Mesothelial cell of epicardium (in vitro differentiated cells): ENCODE measurements at places on chromosomes 4 and X. TPM values are rescaled to one million over a fixed set of nuclear protein-coding genes. Genes with fewer than 3 reads are reported as not detected.
A peak's percentile ranks its signal among the peaks of the same experiment; 100 is the strongest.

GRCh38 chr4:11415409-11416070, 13.2 kb downstream of the HS3ST1 start:
- H3K4me1 ChIP-seq = peaks cover 29% of the 10 kb centered on the region
- no peak for DNase-seq
- no peak overlapping the region for H3K27ac ChIP-seq
- no peaks in the 10 kb centered on the region for H3K27me3 ChIP-seq
- H3K4me3 ChIP-seq = no peak overlapping the region

- no peaks in the 10 kb centered on the region for H3K27me3 ChIP-seq
- DNase-seq = no peak
- H3K27ac ChIP-seq = no peak overlapping the region
Observed at GRCh38 chr4:16597845-16598596, 300.4 kb downstream of the LDB2 start.

GRCh38 chr4:71009890-71010588, 16.6 kb downstream of the DCK start:
- peaks cover 21% of the 10 kb centered on the region for H3K4me1 ChIP-seq
- peak overlapping the region; percentile 6 for H3K27ac ChIP-seq
- no peak for DNase-seq
- no peaks in the 10 kb centered on the region for H3K27me3 ChIP-seq
- peaks cover 29% of the 10 kb centered on the region for H3K36me3 ChIP-seq

DNA sequence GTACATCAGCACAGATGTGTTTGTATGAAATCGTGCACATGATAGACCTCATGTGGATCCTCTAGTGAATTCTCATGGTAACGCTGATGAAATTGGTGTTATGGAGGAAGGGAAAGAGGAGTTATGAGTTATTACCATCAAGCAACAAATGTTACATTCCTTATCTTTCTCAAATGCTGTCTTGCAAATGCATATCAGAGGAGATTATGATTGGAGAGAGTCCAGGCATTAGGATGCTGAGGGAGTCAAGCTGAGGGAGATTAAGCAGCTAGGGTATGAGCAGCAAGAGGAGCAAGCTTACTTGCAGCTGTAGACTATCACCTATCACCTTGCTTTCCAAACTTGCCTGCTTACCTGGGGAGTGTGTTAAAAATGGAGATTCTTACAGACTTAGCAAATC, 36.8 kb upstream of the SFRP2 start:
- H3K4me3 ChIP-seq = no peak overlapping the region
- no peaks in the 10 kb centered on the region for H3K4me1 ChIP-seq
- no peaks in the 10 kb centered on the region for H3K36me3 ChIP-seq
- peaks cover 13% of the 10 kb centered on the region for H3K27me3 ChIP-seq
- no peak overlapping the region for H3K27ac ChIP-seq

- H3K4me3 ChIP-seq = no peak overlapping the region
- H3K27ac ChIP-seq = no peak overlapping the region
- no peaks in the 10 kb centered on the region for H3K36me3 ChIP-seq
- no peaks in the 10 kb centered on the region for H3K4me1 ChIP-seq
Observed at GRCh38 chr4:47312170-47312569, 151.3 kb downstream of the COMMD8 start.

DNA sequence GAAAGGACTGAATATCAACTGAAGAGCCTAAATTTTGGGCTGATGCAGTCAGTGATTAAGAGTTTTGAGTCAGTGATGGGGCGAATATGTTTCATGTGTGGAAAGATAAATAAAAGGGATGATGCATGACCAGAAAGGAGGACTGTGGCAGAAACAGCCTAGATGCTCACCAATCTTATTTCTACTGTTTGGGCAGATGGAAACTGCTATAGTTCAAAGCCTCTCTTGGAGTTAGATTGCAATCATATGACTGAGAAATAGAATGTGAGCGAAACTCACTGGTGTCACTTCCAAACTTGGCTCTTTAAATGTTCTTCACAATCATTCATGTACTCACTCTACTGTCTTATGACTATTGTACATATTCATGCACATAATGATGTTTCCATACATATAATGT, 35.4 kb upstream of the YTHDC1 start:
- DNase-seq = no peak
- H3K4me1 ChIP-seq = peaks cover 12% of the 10 kb centered on the region
- no peak overlapping the region for H3K4me3 ChIP-seq
- peaks cover 4% of the 10 kb centered on the region for H3K27me3 ChIP-seq
- H3K27ac ChIP-seq = no peak overlapping the region

DNA sequence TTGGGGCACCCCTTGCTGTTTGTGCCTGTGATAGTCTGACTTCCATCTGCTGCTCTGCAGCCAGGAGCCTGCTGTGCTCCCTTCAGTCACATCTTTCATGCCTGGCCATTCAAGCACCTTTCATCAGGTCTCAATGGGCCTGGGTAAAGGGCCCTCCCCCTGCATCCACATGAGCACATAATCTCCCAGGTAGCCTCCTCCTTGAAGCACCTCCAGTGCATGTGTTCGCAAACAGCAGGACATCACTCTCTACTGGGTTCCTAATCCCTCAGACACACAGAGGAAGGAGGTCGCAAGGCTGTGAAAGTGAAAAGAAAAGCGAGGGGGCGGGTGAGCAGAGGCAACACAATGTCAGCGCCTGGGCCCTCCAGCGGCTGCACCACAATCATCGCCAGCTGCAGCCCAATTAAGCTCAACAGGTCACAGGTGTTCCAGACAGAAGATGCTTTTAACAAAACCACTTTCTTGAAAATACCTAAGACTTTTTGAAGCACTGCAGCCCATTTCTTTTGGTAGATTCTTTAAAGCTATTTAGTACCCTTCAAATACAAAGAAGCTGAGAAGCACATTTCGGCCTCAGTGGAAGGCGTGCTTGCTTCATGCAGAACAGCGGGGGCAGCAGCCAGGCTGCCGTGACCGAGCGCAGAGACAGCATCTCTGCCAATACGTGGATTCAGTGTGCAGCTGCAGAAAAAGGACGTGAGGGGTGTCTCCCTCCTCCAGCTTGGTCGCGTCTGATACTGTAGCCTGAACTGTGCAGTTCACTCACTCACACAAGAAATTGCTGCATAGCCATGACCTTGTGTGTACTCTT, 92.2 kb upstream of the SPRY1 start:
- peaks cover 5% of the 10 kb centered on the region for H3K36me3 ChIP-seq
- H3K27me3 ChIP-seq = no peaks in the 10 kb centered on the region
- no peak overlapping the region for H3K27ac ChIP-seq
- peaks cover 11% of the 10 kb centered on the region for H3K4me1 ChIP-seq
- no peak for DNase-seq

- H3K27me3 ChIP-seq = no peaks in the 10 kb centered on the region
- H3K4me1 ChIP-seq = peaks cover 7% of the 10 kb centered on the region
- H3K27ac ChIP-seq = no peak overlapping the region
- no peak for DNase-seq
- H3K4me3 ChIP-seq = no peak overlapping the region
- no peaks in the 10 kb centered on the region for H3K36me3 ChIP-seq
Observed at GRCh38 chr4:158536833-158537232, 15.2 kb downstream of the RXFP1 start.

GRCh38 chr4:155304375-155304774, 72.4 kb downstream of the MAP9 start:
- H3K4me3 ChIP-seq = no peak overlapping the region
- H3K27ac ChIP-seq = no peak overlapping the region

DNA sequence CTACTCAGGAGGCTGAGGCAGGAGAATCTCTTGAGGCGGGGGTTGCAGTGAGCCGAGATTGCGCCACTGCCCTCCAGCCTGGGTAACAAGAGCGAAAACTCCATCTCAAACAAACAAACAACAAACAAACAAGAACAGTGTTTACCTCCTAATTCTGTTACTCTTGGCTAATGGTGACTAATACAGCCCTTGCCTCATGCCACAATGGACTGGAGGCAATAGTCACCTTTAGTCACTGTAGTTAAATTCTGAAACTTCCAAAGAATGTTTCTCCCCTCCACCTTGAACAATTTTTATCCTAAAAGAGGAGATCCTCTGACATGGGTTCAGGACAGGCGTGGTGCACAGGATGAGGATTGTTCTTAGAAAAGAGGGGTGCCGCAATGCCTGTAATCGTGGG, 241.2 kb upstream of the CTSO start:
- peaks cover 46% of the 10 kb centered on the region for H3K4me1 ChIP-seq
- H3K27ac ChIP-seq = no peak overlapping the region
- no peak overlapping the region for H3K4me3 ChIP-seq
- no peaks in the 10 kb centered on the region for H3K36me3 ChIP-seq
- DNase-seq = no peak
- no peaks in the 10 kb centered on the region for H3K27me3 ChIP-seq

- no peak overlapping the region for H3K27ac ChIP-seq
- no peaks in the 10 kb centered on the region for H3K27me3 ChIP-seq
- DNase-seq = no peak
- H3K4me3 ChIP-seq = no peak overlapping the region
Observed at GRCh38 chr4:184762100-184762499, 28.2 kb upstream of the CENPU start.

DNA sequence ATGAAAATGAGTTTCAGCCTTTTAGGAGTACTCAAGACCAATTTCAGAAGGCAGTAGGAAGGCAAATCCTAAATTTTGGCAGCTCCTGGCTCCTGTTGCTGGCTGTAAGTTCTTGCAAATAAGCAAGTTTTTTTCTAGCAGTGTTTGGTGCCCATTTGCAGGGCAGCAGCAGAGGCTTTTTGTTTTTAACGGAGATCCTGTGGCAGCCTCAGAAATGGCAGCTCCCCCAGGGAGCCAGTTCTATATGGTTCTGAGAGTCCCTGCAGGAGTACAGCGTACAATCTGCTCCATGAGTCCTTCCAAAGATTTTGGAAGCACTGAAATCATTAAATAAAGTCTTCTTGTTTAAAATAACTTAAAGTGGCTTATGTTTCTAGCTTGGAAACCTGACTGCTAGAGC, 171.9 kb downstream of the NDST4 start:
- H3K27ac ChIP-seq = no peak overlapping the region
- H3K27me3 ChIP-seq = peaks cover 3% of the 10 kb centered on the region
- H3K4me3 ChIP-seq = no peak overlapping the region
- no peaks in the 10 kb centered on the region for H3K36me3 ChIP-seq
- no peak for DNase-seq

DNA sequence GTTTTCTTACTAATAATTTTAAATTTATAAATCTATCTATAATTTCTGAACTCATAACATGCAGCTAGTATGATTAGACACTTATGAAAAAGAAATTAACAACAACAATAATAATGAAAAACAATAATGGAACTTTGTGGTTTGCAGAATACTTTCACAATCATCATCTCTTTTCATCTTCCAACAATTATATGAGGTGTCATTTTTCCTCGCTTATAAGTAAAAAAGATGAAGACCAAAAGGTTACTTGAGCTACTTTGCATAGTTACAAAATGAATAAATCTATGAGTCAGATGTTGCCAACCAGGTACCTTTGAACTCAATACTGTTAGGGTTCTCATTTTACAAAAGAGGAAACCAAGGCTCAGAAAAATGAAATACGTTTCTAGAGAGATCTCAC, 98.5 kb upstream of the ELOVL6 start:
- no peaks in the 10 kb centered on the region for H3K36me3 ChIP-seq
- H3K4me3 ChIP-seq = no peak overlapping the region
- no peaks in the 10 kb centered on the region for H3K4me1 ChIP-seq
- no peak overlapping the region for H3K27ac ChIP-seq
- no peak for DNase-seq
- H3K27me3 ChIP-seq = peaks cover 6% of the 10 kb centered on the region

DNA sequence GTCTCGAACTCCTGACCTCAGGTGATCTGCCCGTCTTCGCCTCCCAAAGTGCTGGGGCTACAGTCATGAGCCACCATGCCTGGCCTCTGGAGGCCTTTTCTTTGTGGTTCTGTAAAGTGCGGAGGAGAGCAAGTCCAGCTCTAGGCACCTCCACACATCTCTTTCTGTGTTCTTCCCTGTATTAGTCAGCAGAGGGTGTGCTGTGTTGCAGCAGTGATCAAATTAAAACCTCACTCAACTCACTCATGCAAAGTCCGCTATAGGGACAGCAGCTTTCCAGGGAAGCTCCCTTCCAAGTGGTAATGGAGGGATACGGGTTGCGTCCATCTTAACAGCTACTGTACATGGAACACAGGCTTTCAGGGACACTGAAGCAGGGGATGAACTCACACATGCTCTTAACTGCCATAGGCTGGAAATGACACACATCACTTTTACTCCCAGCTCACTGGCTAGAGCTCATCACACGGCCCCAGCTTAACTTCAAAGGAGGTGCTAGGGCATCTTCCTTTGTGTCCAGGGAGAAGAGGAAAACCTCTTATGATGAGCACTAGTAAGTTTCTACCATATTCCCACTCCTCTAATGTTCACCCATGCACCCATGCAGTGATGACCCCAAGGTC, 36.0 kb upstream of the CCNG2 start:
- no peak overlapping the region for H3K4me3 ChIP-seq
- H3K4me1 ChIP-seq = peaks cover 38% of the 10 kb centered on the region
- H3K27me3 ChIP-seq = no peaks in the 10 kb centered on the region
- no peaks in the 10 kb centered on the region for H3K36me3 ChIP-seq
- no peak for DNase-seq
- H3K27ac ChIP-seq = no peak overlapping the region

GRCh38 chrX:68710870-68711576, 63.6 kb downstream of the STARD8 start:
- no peak overlapping the region for H3K27ac ChIP-seq
- no peaks in the 10 kb centered on the region for H3K27me3 ChIP-seq
- no peaks in the 10 kb centered on the region for H3K36me3 ChIP-seq
- no peak overlapping the region for H3K4me3 ChIP-seq
- no peaks in the 10 kb centered on the region for H3K4me1 ChIP-seq

GRCh38 chr4:87353592-87353991, 30.9 kb upstream of the HSD17B13 start:
- H3K36me3 ChIP-seq = peaks cover 11% of the 10 kb centered on the region
- no peaks in the 10 kb centered on the region for H3K4me1 ChIP-seq
- H3K4me3 ChIP-seq = no peak overlapping the region
- H3K27ac ChIP-seq = peak overlapping the region; percentile 9

DNA sequence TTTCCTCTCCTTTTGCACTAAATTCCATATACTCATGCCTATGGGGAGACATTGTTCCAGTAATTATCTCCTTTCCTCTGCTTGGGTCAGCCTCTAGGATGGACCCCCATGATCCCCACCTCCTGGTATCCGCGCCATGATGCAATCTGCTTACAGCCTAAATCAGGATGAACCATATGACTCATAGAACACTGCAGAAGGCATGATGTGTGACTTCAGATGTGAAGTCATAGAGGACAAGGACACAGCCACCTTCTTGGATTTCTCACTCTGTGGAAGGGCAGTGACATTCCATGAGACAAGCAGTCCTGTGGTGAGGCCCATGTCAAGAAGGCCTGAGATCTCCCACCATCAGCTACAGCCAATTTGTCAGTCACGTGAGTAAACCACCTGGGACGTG, 9.0 kb upstream of the TMEM144 start:
- no peaks in the 10 kb centered on the region for H3K27me3 ChIP-seq
- H3K4me1 ChIP-seq = no peaks in the 10 kb centered on the region
- DNase-seq = no peak
- H3K4me3 ChIP-seq = no peak overlapping the region
- no peaks in the 10 kb centered on the region for H3K36me3 ChIP-seq

Gene TCEAL6
- not detected in 3 replicates for total RNA-seq

Gene RAP2C
- 80.1 to 85.0 TPM (median 83.0 TPM) in 3 replicates for total RNA-seq

Gene PDLIM3
- 8.4 to 11.2 TPM (median 9.2 TPM) in 3 replicates for total RNA-seq

Gene STIM2
- 51.0 to 52.9 TPM (median 52.5 TPM) in 3 replicates for total RNA-seq

Gene PSMD10
- 62.9 to 63.8 TPM (median 63.5 TPM) in 3 replicates for total RNA-seq

Gene TMEM144
- 5.4 to 6.3 TPM (median 5.7 TPM) in 3 replicates for total RNA-seq

Gene MRFAP1L1
- total RNA-seq = 66.9 to 68.8 TPM (median 67.9 TPM) in 3 replicates

Gene KLF8
- total RNA-seq = 9.6 to 9.8 TPM (median 9.7 TPM) in 3 replicates
